Cortex of kidney (tissue), 1 donor: ENCODE measurements at places on chromosomes 7 and 10.

- no peak for DNase-seq
Observed at GRCh38 chr7:102173669-102174068, 113.0 kb upstream of the SH2B2 start.

- no peak for DNase-seq
Observed at GRCh38 chr7:142645777-142646176, 103.5 kb upstream of the PRSS1 start.

DNA sequence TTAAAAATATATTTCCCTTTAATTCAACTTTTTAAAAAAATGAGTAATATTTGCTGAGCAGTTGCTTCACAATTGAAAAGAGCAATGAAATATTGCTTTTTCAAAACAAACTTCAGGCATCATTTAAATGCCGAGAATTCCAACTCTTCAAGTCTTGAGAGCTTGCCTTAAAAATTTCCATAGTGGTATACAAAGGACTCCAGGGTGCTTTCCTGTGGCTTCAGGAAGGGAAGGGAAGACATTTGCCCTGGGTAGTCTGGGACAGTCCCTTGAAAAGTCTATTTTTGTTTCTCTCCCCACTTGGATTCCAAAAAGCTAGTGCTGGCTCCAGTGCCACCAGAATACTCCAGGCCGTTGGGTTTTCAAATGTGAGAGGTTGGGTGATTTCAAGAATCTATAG is 71.7 kb downstream of the HYCC1 start:
- DNase-seq: no peak

DNA sequence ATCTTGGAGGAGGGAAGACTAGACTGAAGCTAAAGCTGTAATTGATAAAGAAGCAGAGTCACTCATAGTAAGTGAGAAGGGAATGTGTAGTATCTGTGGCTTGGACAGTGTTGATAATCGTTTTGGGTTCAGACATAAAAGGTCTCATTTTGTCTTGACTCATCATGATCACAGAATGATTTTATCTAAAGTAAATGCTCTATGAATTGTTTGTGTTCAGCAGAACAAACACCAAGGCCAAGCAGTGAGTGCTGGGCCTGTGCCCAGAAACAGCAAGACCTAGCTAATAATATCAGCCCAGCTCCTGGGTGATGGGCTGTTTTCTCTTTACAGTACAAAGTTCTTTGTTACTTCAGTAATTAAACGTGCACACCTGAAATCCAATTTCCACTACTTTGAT is 26.7 kb upstream of the CD36 start:
- no peak for DNase-seq

DNA sequence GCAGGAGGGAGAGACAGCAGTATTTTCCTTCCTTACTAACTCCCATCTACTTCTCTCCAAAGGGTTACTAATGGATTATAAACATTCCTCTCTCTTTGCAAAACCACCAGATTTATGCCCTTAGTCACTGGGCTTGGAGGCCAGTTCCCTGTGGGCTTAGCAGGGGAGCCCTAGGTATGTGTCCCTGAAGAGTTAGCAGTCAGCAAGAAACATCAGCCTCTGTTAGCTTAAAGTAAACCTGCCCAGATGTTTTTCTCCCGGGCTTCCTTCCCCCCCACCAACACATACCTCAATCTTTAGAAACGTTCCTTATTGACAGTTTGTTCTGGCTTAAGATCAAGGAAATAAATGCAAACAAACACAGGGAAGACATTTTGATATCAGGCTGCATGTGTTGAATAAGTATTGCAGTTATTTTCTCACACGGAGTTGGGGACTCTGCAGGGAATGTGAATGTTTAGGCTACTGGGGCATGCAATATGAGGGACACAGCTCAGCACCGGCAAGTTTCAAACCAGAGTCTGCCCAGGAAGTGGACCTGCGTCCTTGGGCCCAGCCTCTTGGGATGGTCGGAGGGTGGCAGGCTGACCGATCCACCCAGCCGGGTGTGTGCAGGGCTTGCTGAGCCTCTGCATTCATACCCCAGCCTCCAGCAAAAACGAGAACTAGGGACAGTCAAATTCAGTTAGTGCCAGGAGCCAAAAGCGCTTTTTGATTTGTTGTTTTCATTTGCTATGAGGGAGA is 252.0 kb upstream of the GRB10 start:
- no peak for DNase-seq

- DNase-seq: no peak
Observed at GRCh38 chr7:135827391-135827790, 78.8 kb upstream of the FAM180A start.

DNA sequence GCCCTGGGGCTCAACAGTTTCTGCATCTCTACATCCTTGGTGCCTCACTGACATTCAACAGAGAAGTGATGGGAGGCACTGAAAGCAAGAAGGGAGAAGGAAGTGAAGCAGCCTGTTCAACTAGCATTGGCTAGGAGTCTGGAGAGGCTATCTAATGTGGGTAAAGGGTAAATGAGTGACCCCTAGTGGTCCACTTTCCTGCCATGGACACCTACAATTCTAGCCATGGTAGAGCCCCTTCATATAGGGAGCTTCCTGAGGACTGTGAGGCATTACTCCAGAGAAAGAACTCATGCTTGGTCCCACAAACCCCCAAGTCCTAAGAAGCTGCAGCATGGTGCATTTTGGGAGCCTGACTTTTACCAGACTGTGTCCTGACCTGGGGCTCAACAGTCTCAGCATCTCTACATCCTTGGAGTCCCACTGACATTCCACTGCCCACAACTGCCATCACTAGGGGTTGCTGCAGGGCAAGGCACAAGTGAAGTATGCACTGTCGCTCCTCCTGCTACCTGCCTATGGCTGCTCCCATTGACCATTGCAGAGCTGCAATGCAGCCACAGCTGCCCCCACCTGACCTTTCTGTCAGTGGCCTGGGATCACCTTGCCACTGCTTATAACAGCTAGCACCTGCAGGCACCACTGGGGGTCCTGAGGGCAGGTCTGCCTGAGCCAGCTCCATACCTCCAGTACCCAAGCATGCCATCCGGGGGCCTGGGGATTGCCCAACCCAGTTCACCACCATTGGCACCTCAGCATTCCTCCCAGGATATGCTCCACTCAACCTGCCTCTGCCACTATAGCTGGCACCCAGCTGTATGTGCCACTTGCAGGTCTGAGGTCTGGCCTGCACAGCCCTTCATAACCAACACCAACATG is 44.1 kb upstream of the CDK6 start:
- no peak for DNase-seq

DNA sequence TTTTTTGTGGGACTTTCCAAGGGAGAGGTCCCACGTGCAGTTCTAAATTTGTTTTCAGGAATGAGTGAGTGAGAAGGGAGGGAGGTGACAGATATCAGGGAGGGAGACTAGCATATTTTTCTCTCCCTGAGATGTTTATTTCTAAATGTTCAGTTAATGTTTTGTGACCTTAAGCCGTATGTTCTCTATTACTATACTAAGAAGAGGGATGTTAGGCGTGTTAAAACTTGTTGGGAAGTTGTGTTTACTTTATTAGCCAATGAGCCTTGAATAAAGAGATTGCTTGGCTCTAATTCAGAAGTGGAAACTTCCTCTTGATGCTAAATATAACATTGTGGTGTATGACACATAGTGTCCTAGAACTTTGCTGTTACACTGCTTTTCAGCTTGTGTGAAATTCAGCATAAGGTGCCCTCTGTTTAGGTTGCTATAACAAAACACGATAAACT is 37.3 kb downstream of the DNAH11 start:
- DNase-seq: no peak

- no peak for DNase-seq
Observed at GRCh38 chr7:142815134-142815533, 39.7 kb upstream of the EPHB6 start.

DNA sequence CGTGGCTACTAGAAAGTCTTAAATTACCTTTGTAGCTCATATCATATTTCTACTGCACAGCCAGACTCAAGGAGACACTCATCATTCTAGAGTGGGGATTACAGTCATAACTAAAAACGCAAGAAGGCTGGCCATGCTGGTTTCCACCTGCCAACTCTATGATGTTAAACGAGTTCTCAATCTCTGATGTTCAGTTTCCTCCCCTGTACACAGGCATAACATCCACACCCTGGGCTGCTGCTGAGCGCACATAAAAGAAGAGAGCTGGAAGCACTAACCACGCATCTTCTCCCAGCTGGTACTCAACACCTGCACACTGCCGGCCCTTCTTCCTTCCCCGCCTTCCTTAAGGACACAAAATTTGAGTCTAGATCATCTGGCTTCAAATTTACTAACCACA is 60.5 kb downstream of the SORBS1 start:
- DNase-seq: no peak

DNA sequence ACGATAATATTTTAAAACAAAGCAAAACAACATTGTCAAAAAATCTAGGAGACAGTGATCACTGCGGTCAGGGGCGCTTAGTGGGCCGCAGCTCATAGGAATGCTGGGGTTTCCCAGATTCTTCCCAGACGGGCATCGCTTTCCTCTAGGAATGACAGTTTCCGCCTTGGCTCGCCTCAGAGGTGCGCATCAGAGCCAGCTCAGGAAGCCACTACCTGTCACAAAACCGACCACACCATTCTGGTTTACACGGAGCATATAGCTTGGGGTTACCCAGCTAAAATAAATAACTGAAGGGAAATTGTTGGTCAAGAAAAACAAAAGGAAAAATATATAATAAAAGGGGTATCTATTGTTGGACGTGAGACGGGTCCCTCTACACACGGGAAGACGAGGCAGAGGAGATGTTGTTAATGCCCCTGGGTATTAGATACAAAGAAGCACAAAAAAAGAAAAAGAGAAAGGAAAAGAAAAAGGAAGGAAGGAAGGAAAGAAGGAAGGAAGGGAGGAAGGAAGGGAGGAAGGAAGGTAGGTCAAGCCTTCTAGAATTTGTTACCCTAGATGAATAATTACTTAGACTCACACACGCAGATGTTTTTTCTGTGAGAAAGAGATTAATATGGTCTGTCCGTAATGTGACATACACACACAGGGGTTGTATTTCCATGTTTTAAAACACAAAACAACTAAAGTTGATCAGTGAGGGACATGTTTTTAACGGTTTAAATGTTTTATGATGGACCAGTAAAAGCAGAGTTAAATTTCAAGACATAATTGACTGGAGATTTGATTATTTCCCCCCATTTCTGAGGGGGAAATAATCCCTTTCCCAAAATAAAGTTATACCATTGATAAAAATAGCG is 292.4 kb upstream of the NFE2L3 start:
- DNase-seq: no peak

DNA sequence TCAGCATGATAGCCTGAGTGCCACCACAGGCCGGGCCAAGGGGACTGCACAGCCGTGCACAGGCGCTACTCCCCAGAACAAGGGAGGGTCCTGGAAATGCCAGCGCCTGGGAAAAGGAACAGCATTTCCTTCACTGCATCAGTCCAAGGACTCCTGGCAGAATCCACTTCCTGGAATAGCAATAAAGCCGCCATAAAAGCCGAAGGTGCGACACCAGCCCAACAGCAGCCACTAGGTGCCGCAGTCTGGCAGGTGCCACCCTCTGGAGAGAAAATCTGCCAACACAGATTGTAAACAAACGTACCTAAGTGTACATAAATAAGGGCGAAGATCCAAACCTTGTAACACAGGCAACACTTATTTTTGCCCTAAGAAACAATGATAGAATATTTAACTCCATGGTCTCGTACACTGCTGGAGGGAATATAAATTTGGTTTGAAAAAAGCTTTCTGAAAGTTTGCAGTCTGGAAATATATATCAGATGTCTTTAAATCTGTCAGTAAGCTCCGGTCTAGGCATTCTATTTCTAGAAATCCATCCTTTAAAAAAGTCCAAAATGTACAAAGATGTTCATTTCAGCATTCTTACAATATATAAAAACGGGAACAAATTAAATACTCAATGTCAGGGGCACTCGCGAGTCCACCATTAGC is 22.2 kb downstream of the VOPP1 start:
- DNase-seq: no peak

- DNase-seq: no peak
Observed at GRCh38 chr7:16193631-16194030, 227.7 kb downstream of the CRPPA start.

- DNase-seq: no peak
Observed at GRCh38 chr10:5900247-5900646, 10.2 kb downstream of the FBH1 start.

- no peak for DNase-seq
Observed at GRCh38 chr7:12889391-12889790, 202.0 kb downstream of the ARL4A start.

GRCh38 chr10:109880886-109881768 is 42.2 kb downstream of the XPNPEP1 start:
- DNase-seq: no peak

DNA sequence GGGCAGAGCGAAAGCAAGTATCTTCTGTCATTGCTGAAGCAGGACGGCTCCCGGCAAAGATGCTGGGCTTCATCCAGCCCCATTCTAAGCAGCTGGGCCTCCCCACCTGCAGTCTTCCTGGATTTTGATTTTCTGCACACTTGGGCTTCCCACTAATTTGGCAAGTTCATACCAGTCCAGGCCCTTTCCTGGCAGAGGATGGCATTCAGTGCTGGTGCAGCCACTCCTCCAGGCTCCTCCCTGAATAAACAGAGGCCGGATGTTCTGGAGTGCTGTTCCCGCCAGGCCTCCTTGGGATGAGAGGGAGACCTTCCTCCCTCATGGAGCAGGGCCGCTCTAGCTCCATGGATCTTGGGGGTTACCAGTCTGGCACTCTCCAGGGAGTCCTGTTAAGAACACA is 3.4 kb downstream of the BAG3 start:
- no peak for DNase-seq
